ENCODE measurements at places on chromosomes 16 and 17.

DNA sequence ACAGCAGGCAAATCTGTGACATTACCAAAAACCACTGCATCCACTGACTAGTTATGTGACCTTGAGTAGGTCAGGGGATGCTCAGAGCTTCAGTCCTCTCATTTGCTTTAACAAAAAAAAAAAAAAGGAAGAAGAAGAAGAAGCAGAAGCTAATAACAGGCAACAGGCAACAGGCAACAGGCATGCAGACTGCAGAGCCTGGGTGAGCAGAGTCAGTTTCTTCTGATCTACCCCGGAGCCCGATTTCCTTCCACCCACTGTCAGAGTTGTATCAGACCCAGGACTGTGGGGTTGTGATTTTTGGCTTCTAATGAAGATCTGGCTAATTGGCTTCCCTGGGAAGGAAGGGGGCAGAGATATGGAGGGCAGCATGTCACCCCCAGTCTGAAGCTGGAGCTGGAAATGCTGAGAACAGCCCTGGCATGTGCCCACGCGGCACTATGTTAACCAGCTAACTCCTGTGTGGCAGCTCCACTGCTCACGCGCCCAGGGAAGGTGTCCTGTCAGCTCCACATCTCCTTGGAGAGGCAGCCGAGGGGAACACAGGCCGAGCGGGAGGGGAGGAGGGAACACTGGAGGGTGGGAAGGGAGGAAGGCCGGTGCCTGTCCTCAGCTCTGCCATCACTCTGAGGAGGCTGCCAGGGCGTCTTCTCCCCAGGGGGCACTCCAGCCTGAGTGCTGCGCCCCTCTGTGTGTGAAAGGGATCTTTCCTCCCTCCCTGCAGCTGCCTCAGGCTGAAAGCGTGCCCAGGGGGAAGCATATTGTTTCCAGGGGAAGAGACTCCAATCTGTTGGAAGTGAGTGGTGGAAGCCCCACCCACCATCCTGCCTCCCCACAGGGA is 17.6 kb downstream of the SRCIN1 start:
- no peak for DNase-seq

DNA sequence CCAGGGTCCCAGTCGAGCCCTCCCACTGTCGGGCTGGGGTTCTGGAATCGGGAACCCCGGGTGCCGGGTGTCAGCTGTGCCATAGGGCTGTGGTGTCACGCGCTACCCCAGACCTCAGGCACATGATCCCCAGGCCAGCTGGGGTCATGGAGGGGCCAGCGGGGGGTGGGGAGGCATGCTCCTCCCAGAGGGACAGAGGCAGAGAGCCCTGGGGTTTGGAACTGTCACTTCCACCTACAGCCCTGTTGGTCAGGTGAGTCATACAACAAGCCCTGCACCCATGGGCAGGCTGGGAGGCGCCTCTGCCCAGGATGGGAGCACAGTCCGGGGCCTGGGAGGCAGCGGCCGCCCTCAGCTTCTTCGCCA is 63.0 kb downstream of the BAIAP2 start:
- DNase-seq = peak; percentile 18

GRCh38 chr16:79369796-79370195 is 230.7 kb downstream of the MAF start:
- DNase-seq = no peak

GRCh38 chr16:75648265-75649076 is 898 bp downstream of the TERF2IP start:
- DNase-seq = peak; percentile 85

- no peak for DNase-seq
These were observed 7.7 kb downstream of the HOXB4 start for GRCh38 chr17:48570325-48571023.

DNA sequence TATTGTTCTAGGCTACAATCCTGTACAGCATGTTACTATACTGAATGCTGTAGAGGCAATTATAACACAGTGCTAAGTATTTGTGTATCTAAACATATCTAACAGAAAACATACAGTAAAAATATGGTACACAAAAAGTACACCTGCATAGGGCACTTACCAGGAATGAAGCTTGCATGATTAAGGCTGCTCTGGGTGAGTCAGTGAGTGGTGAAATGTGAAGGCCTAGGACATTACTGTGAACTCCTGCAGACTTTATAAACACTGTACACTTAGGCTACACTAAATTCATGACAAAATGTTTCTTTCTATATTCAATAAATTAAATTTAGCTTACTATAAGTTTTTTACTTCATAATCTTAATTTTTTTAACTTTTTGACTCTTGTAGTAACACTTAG is 37.1 kb downstream of the AMFR start:
- DNase-seq = no peak

DNA sequence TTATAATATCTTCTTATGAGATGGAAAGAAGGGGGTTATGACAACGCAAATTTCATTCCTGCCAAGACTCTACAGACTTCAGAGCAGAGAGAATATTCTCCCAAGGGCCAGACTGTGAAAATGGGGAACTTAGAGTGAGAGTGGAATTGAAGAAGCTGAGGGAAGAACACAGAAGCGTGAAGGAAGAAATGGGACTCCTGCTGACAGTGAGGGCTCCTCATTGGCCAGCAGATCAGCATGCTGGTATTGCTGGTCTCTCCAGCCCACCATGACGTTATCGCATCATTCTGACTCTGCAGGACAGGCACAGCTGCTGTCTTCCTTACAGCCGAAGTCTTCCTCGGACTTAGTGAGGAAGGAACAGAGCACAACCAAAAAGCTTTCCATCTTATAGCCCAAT is 24.3 kb downstream of the CCL4 start:
- no peak for DNase-seq

GRCh38 chr17:81655378-81656117 is 794 bp downstream of the PDE6G start:
- no peak for DNase-seq

DNA sequence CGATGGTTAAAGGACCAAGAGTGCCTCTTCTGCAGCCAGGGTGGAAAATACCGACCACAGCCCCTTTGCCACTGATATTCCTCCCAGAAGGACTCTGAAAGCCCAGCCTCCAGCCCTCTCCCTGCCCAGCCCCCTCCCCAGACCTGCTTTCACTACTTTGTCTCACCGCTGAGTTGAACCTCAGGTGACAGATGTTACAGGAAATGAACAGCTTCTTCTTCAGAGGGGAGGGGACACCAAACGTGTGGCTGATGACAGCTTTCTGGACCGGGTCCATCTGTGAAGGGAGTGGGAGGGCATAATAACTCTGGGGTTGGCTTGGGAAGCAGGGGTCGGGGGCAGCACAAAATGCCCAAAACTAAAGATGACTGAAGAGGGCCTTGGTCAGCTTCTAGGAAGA is 14.2 kb downstream of the NKIRAS2 start:
- no peak for DNase-seq

GRCh38 chr16:51592535-51593300 is 441.6 kb upstream of the SALL1 start:
- DNase-seq = no peak

GRCh38 chr17:10875984-10876555 is 38.2 kb upstream of the PIRT start:
- no peak for DNase-seq

- DNase-seq = no peak
These were observed 387.5 kb upstream of the HSBP1 start for GRCh38 chr16:83420206-83420760.

GRCh38 chr17:71713846-71714245 is 407.0 kb upstream of the SOX9 start:
- DNase-seq = no peak

GRCh38 chr16:70720425-70721201 is 34.8 kb upstream of the MTSS2 start:
- DNase-seq = no peak

- peak; percentile 57 for DNase-seq
These were observed 45.2 kb downstream of the MYH13 start for GRCh38 chr17:10327640-10328039.

GRCh38 chr16:50670476-50670875 is 10.6 kb downstream of the SNX20 start:
- DNase-seq = no peak

GRCh38 chr17:74872313-74873036 is at the start of gene FDXR:
Gene FDXR, minus strand, starts transcription at chr17:74872994. Its CDS starts 50 bp downstream, at chr17:74872944.
- no peak for DNase-seq

- no peak for DNase-seq
These were observed 48.7 kb downstream of the DNAH17 start for GRCh38 chr17:78528541-78528940.

DNA sequence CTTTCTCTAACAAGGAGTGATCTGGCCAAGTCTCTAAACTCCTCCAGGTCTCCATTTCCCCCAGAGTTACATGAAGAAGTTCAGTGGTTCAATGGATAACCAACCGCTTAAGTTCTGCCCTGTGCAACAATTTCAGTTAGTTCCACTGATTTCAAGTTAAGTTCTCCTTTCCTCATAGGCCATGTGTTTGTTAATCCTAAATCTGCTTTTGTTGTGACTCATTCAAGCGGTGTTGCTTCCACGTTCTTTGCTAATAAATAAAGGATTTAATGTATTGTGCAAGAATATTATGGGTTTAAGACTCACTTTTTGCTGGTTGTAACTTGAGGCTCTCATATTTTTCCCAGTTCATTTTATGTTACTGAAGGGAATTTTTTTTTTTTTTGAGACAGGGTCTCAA is 36.3 kb downstream of the GNA13 start:
- DNase-seq = no peak

- DNase-seq = no peak
These were observed 8.3 kb downstream of the UBALD1 start for GRCh38 chr16:4606354-4606753.

- no peak for DNase-seq
These were observed 17.1 kb downstream of the SPG7 start for GRCh38 chr16:89525146-89525913.

GRCh38 chr16:53482123-53482522 is 20.9 kb downstream of the AKTIP start:
- peak; percentile 14 for DNase-seq

All from CD4-positive, alpha-beta T cell treated with Interleukin-1 beta for 1 hour (primary cell).